GM19239 (cell line): ENCODE measurements at places on chromosomes 5 and 9.

GRCh38 chr9:5596173-5596572 is 32.7 kb upstream of the RIC1 start:
- DNase-seq = no peak

DNA sequence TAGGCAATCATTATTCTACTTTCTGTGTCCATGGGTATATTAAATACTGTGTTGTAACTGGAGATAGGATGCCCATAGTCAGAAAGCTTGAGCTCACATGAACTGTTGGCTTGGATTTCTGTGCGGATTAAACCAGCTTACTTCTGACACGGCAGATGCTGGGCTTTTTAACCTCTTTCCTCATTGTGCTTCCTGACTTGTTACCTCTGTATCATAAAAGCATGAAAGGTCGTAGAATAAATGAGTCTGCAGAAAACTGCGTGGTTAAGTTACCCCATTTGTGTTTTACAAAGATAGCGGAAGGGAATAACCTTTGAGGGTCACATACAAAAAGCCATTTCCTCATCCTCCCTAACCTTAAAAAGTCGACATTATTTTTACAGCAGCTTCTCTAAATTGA is 199.5 kb upstream of the DMRT1 start:
- no peak for DNase-seq

GRCh38 chr9:123753669-123754258 is 176.2 kb downstream of the DENND1A start:
- no peak for DNase-seq

DNA sequence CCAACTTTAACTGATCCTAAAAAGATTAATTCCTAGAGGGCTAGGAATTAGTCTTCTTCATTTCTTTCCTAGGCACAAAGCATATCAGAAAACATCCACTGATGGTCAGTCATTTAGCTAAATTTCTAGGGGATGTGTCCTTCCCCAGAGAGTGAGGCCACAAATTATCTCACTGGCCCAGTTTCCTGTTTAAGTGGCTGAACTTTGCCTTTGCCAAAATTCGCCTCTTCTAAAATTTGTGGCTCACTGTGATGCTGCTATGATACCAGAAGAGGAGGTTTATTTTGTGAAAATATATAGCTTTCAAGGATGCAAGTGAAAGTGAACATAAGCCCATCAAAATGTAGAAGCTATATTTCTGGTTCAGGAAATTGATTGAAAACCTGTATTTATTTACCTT is 98.1 kb upstream of the FER start:
- DNase-seq = no peak

GRCh38 chr9:96302021-96302420 is at the start of gene HSD17B3:
TSS of gene HSD17B3 (minus strand) at chr9:96302176. CDS start at chr9:96302104, 72 bp downstream.
- DNase-seq = no peak

GRCh38 chr5:150213530-150213929 is 23.7 kb downstream of the SLC6A7 start:
- no peak for DNase-seq

- no peak for DNase-seq
These were observed 329.0 kb downstream of the PARP8 start for GRCh38 chr5:50995285-50995942.

- no peak for DNase-seq
These were observed at the start of gene NREP for GRCh38 chr5:111756581-111757354. TSS of gene NREP (minus strand) at chr5:111757194. CDS start at chr5:111755772, 1,422 bp downstream.

GRCh38 chr9:84481636-84482218 is 141.2 kb upstream of the SLC28A3 start:
- DNase-seq = no peak

GRCh38 chr5:88049737-88050136 is 218.9 kb downstream of the TMEM161B start:
- DNase-seq = no peak

- DNase-seq = no peak
These were observed 382.3 kb downstream of the ACTL7B start for GRCh38 chr9:108473209-108474112.

GRCh38 chr5:59923465-59923864 is 29.9 kb upstream of the PDE4D start:
- no peak for DNase-seq

DNA sequence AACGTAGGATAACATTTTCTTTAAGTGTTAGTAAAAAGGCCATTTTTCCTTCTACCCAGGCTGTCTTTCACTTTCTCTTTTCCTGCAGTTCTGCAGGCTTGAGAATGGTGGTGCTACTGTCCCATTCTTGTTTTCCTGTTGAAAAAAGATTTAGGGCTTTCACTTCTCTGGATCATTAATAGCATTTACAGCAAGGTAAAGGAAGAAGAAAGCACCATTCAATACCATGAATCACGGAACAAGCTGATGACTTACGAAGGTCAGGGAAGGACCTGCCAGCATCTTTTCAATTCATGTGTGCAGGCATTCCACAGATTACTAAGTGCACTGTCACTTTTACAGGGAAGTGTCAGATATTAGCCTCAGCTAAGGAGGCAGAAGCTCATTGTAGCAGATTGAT is 292.8 kb downstream of the YTHDC2 start:
- no peak for DNase-seq

- DNase-seq = no peak
These were observed 9.0 kb upstream of the QSOX2 start for GRCh38 chr9:136254381-136255165.

GRCh38 chr9:120873512-120873911 is 3.5 kb downstream of the PHF19 start:
- no peak for DNase-seq

DNA sequence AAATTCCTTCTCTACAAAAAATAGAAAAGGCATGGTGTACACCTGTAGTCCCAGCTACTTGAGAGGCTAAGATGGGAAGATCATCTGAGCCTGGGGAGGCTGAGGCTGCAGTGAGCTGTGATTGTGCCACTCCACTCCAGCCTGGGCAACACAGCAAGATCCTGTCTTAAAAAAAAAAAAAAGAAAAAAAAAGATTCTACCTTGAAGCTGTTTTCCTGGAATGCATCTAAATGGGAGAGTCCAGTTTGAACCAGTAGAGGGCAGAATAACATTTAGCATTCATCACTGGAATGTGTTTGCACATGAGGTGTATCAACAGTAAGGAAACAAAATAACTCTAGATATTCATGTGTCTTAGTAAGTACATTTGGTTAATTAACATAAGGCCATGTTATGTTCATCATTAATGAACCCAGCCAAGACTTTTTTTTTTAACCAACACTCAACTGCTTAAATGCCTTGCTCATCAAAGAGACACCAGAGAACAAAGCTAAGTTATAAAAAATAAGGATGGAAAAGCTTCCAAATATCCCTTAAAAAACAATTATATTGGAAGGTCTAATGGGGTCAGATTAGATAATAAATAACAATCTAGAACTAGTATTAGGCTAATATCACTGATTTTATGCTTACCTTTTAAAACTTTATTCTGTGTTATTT is 16.1 kb downstream of the IFNE start:
- no peak for DNase-seq

- DNase-seq = no peak
These were observed 3.0 kb downstream of the F2R start for GRCh38 chr5:76718880-76719279.

- DNase-seq = no peak
These were observed 1.9 kb upstream of the TRIM32 start for GRCh38 chr9:116685166-116685565.

DNA sequence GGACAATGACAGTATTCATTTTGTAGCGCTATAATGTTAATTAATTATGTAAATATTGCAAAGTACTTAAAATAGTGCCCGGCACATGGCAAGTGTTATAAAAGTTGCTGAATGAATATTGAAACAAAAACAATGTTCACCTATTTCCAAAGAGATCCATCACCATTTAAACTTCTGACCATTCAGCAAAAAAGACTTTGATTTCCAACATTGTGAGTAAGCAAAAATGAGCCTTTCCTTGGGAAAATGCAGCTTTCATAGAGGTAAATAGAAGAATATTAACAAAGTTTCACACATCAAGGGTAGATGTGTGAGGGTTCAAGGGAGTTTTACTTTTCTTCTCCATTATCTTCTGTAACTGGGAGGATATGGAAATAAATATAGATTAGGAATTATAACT is 1089.4 kb upstream of the C9orf72 start:
- no peak for DNase-seq
